ENCODE measurements at places on chromosomes 7 and 10.

DNA sequence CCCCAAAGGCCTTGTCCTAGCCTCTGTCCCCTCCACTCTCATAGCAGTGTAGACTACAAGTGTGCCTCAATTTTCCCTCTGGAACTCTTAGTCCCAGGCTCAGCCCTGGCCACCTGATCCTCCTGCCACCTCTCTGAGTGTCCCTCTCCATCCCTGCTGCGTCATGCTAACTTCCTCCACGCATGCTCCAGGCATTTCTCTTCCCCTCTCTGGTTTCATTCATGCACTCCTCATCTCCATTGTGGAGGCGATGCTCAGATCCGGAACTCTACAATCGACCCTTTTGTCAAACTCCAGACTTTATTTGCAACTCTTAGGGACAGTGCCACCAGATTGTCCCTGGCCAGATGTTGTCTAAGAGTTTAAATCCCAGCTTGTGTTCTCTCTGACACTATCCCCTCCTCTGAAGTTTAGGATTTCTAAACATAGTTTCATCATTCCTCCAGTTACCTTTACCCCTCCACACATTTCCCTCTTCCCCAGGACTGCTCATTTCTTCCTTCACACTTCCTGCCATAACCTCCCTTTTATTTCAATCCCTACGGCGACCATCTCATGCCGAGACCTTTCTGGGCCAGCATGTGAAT lies 492.6 kb downstream of the PLXNA4 start:
- DNase-seq, result no peak

- DNase-seq, result no peak
Measured at GRCh38 chr10:21661935-21662334, 127.9 kb downstream of the MLLT10 start.

GRCh38 chr10:48895803-48896195 lies 43.8 kb downstream of the LRRC18 start:
- DNase-seq, result no peak

- no peak for DNase-seq
Measured at GRCh38 chr10:125878957-125879835, 1.9 kb downstream of the DHX32 start.

Data from stimulated activated CD4-positive, alpha-beta T cell treated with anti-CD3 and anti-CD28 coated beads, Interleukin-12 subunit alpha, Interleukin-12 subunit beta, amount 100 ng/mL, for 24 hours (primary cell).